ENCODE measurements at places on chromosomes 7 and 10.

- no peak for DNase-seq
Observed at GRCh38 chr7:36216063-36216684, 63.1 kb downstream of the EEPD1 start.

DNA sequence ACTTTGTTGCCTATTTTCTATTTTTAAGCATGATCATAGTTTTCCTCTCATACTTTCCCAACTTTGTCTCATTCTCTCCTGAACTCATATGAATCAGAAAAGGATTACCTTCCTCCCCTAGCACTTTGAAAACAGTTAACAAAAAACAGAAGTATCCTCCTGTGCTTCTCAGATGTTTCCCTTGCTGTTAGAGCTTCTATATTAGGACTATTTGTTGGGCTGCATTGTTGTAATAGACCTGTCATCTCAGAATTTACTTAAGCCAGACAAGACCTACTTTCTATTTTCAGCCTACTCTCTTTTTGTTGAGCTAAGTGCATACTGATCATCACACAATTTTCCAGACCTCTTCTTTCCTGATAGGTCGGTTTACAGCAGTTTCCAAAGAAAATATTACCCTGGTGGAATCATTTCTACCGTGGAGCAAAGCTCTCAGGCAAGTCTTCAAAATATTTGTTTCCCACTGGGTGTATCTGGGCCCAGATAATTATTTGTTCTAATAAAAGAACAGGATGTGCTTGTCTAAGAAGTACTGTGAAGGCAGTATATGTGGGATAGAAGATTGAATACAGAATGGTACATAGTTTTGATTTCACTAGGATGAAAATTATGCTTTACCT, 411.9 kb upstream of the KLF6 start:
- DNase-seq: no peak

GRCh38 chr7:70589590-70589989, 542.4 kb upstream of the GALNT17 start:
- no peak for DNase-seq

DNA sequence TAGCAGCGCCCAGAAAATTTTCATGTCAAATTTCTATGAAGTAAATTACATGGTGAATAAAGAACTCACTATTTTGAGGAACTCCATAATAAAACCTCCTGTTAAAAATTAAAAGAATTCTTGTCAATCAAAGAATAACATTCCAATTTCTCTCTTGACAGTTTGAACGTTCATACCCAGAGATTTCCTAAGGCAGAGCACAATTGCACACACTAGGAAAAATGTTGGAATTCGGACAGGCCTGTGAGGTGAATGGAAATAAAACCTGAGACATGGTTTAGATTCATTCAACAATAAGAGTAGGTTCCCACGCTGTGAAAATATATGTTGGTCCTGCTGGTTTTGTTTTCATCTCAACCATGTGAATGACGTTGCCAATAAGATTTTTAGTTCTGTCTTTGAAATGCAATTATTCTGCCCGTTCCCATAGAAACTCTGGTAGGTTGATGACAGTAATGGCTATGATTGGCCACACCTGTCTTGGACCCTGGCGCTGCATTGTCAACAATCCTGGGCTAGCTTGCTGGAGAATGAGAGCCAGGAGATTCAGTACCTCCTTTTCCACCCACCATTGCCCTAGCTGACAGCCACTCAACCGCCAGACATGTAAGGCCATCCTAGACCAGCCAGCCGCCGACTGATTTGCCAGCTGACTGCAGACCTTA, 43.3 kb upstream of the RAPGEF5 start:
- no peak for DNase-seq

DNA sequence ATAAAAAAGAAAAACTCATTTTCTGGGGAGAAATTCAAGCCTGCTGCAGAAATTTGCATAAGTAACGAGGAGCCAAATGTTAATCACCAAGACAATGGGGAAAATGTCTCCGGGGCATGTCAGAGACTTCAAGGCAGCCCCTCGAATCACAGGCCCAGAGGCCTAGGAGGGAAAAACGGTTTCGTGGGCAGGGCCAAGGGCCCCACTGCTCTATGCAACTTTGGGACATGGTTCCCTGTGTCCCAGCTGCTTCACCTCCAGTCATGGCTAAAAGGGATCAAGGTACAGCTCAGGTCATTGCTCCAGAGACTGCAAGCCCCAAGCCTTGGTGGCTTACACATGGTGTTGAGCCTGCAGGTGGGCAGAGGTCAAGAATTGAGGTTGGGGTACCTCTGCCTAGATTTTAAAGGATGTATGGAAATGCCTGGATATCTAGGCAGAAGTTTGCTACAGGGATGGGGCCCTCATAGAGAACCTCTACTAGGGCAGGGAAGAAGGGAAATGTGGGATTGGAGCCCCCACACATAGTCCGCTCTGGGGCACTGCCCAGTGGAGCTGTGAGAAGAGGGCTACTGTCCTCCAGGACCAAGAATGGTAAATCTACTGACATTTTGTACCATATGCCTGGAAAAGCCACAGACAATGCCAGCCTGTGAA, 8.4 kb downstream of the MACC1 start:
- no peak for DNase-seq

DNA sequence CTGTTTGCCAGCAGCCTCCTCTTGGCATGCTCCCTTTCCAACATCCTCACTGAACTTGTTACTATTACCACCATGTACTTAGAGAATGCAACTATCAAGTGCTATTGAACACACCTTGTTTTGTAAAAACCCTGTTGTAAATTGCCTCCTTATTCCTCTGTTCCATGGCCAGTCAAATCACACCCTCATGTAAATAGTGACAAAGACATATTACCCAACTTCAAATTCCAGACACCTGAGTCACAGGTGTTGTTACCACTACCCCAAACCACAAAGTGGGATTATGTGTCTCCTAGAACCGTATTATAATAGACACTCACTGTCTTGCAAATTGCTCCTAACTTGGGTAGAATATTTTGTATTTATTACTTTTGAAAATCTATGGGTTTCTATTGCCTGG, 263.2 kb upstream of the C7orf33 start:
- DNase-seq: no peak

DNA sequence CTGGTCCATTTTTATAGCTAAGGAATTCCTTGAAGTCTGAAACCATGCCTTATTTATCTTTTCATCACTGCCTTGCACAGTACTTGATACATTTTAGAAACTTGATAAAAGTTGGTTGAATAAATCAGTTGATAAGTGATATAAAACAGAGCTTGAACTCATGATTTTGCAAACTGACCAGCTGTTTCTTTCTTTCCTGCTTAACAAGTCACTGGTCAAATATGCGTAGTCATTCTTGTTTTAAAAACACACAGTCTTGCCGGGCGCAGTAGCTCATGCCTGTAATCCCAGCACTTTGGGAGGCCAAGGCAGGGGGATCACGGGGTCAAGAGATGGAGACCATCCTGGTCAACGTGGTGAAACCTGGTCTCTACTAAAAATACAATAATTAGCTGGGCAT, 6.3 kb downstream of the TPST1 start:
- no peak for DNase-seq
